Neuronal stem cell (in vitro differentiated cells): ENCODE measurements at places on chromosomes 2 and 18.

DNA sequence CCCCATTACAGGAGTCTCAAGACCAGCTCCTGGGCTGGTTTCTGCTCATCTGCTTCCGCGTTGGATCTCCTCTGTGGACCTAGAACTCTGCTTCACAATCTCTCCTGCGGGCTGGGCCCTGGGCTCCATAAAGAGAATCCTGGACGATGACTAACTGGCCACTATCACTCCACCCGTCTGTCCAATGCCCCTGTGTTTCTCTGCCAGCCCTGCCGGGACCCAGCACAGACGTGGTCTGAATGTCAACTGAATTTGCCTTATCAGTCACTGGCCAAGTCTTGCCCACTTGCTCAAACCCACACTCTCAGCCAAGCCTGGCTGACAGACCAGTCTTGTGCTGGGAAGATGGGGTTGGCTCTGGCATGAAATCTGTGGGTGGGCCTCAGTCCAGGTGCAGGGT lies 17.4 kb downstream of the KIF3C start:
- DNase-seq, result no peak

GRCh38 chr18:79572848-79573451 lies 106.7 kb upstream of the CTDP1 start:
- DNase-seq, result no peak

GRCh38 chr2:45726188-45726587 lies 74.7 kb downstream of the PRKCE start:
- no peak for DNase-seq

GRCh38 chr2:65431421-65432226 lies 775 bp downstream of the SPRED2 start:
- peak; percentile 44 for DNase-seq

DNA sequence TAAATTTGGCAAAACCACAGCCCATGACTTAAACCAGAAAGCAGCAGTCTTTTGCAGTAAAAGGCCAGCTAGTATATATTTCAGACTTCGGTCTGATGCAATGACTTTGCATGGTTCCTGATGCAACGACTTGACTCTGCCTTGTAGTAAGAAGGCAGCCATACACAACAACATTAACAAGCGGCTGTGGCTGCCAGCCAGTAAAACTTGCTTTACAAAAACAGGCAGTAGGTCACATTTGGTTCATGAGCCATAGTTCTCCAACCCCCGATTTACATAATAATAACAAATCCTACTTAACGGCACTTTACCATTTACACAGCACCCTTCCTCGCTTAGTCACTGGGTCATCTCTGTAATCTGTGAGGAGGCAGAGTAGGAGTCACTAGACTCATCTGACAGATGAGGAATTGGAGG lies 410.3 kb downstream of the LRATD1 start:
- no peak for DNase-seq

GRCh38 chr2:240467149-240467642 lies 31.7 kb downstream of the GPC1 start:
- DNase-seq, result no peak

DNA sequence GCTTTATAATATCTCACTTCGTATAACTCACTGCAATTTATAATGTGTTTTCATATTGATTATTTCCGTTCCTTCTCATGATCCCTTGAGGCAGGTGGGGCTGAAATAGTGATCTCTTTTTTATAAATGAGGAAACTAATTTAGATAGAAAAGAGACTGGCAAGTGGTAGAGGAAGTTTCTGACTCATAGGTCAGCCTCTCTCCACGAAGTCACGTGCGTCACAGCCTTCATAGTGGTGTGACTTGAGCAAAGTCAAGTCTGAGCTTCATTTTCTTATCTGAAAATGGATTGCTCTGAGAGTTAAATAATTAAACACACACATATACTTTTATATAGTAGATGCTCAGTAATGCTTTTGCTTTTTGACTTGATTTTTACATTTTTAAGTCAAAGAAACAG lies 19.9 kb downstream of the ABCG5 start:
- no peak for DNase-seq

GRCh38 chr2:210046851-210047500 lies 44.5 kb downstream of the RPE start:
- DNase-seq, result no peak

DNA sequence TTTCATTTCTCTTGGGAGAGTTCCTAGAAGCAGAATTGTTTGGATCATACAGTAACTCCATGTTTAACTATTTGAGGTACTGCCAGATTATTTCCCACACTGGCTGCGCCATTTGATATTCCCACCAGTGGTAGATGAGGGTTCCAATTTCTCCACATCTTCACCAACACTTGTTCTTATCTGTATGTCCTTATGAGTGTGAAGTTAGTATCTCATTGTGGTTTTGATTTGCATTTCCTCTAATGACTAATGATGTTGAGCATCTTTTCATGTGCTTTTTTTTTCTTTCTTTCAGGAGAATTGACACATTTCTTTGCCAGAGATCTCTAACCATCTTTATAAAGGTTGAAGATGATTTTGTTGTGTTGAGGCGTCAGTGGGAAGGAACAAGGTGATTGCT lies 4.1 kb upstream of the MGAT5 start:
- DNase-seq, result no peak

DNA sequence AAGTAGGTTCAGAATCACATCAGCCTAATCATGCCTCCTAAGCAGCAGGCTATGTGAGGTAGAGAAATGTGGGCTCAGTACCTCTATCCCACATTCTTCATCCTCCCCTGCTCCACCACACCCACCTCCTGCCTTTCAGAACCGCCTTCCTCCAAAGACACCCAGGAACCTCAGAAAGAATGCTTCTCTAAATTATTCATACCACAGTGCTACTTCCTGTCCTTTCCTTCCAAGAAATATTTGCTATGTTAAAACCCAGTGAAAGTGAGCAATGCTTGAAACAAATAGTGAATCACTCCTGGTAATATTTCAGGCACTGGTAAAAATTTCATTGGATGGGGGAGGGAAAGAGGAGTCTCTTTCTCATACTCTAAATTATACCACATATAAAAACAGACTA lies 24.0 kb upstream of the CREB1 start:
- DNase-seq, result no peak

- DNase-seq, result no peak
Measured at GRCh38 chr2:18987592-18988073, 370.8 kb downstream of the OSR1 start.

DNA sequence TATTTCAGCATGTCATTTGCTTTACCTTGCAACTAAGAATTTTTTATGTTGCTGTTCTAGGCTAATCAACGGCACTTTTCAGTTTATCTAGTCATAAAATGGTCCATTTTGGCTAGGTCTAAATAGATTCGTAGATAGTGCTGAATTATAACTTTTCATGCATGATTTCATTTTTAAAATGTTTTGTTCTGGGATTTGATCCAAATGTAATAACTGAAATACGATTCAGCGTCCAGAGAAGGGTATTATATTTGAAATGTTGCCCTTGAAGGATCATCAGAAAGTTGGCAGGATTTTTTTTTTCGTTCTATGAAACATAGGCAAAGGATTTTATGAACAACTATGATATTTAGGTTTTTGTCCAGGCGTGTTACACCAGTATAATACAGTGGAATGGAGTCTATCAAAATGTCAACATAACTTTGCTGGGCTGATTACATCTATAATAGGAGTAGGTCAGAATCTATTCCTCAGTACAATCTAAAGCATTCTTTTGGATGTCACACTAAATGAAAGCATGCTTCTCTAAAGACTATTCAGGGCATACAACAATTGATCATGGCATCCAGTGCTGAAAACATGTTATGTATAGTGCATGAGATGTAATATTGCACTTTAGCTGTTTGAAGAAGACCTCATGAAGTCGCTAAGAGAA lies 24.8 kb downstream of the TTC27 start:
- no peak for DNase-seq

DNA sequence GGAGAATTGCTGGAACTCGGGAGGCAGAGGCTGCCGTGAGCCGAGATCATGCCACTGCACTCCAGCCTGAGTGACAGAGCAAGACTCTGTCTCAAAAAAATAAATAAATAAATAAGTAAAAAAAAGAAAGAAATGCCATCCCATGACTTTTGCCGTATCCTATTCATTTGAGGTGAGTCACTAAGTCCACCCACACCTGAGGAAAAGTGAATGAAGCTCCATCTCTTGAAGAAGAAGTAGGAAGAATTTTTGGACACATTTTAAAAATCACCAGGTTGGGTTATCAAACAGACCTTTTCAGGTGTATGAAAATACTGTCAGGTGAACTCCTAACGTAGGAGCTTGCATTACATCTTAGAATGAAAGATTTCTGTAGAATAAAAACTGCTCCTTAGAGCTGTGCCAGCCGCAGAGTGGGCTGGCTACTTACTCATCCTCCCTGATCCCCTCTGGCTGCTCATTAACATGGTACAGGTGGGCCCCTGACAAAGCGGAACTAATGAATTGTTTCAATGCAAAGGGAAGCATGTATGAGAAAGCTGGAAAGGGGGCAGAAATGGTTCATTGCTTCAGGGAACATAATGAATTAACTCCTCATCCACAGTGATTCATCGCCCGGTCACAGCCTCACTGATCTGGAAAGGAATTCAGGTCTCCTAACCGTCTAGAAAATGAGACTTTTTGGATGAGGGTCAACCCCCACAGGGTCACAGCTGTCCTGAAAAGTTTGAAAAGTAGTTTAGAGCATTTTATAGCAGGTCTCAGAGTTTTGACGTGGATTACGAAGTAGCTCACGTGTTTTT lies 191.4 kb downstream of the SPP2 start:
- DNase-seq, result peak; percentile 17

- DNase-seq, result no peak
Measured at GRCh38 chr2:17667898-17668297, 85.7 kb downstream of the SMC6 start.

DNA sequence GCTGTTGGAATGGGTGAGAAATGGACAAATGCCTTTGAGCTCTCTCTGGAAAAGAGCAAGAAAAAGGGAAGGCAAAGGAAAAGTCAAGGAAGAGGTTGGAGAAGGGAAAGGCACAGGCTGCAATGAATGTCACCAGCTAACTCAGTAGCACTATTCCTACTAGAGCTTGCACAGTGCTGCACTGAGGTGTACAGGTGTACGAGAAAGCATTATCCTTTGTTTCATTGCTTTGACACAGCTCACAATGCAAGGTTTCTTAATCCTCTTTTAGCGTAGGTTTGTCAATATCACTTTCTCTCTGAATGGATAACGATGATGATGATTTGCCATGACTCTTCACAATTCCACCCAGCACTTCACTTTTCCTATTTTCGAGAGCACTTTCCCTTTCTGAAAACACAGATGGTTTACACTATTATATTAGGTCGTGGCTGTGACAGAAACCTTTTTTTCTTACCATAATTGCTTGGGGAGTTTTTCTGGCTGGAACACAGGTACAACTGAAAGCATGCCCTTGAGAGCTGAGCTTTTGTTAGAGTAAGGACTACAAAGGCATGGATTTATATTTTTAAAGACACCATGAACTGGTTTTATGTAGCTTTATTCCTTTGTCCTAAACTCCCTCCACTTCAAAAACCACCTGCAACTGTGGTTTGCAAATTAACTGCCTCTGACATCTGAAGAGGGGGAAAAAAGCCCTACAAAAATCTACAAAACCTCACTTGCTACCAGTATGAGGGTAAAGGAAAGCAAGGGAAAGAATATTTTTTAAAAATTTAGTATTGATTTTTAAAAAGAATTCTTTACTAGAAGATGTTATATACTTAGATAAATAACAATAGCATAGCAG lies 265.5 kb downstream of the TGIF1 start:
- no peak for DNase-seq

DNA sequence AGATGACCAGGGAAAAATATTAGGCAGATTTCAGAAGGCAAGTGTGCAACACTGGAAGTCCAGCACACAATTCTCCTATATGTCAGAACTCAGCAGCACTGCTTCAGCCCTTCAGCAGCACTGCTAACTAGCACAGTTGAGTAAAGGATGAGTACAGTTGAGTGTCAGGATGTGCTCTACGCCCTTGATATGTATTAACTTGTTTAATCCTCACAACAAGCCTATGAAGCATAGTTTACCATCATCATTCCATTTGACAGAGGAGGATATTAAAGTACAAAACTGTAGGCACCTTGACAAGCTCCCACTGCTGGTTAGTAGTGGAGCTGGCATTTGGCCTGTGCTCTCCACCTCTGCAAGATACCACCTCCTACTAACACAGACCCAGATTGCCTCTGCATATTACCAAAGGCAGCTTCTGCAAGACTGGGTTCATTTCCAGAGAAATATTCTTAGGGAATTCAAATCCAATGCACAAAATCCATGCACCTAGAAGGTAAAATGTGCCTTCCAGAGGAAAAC lies 230.8 kb downstream of the ANAPC1 start:
- DNase-seq, result no peak

DNA sequence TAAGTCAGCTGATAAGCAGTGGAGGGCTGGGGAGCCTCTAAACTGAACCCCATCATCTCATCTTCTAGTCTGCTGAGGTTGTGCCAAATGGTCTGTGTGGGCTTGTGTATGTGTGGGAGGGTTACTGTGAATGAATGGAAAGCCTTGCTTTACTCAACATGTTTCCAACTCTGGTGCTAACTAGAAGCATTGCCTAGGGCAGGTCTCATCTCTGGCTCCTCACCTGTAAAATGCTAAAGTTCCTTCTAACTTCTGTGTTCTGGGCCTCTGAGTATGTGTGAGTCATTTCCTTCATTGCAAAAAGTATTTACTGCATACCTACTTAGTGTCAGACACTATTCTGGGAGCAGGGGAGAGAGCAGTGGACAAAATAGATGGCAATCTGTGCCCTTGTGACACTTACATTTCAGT lies 1.3 kb downstream of the LIPG start:
- no peak for DNase-seq
